ENCODE measurements at places on chromosomes 13 and 19.

DNA sequence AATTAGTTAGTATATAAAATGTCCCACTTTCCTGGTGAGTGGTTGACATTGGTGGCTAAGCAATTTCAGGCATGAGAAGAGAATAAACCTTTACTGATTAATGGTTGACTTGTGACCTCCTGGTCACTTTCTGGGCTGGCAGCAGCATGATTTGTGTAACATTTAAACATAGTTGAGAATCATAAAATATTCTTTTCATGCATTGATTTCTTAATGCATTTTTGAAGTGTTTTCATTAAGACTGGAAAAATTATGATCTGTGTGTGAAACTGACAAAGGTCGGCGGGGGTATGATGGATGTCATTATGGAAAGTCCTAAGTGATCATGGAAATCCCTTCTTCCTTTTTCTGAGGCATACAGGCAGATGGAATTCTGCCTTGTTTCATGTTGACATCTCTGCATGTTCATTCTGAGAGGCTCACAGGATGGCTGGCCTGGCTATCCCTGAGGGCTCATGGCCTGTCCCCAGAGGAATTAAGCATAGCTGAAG is 98.7 kb upstream of the RNF113B start:
- no peak for DNase-seq

GRCh38 chr19:50197348-50197747 is 6.1 kb upstream of the MYH14 start:
- DNase-seq = no peak

DNA sequence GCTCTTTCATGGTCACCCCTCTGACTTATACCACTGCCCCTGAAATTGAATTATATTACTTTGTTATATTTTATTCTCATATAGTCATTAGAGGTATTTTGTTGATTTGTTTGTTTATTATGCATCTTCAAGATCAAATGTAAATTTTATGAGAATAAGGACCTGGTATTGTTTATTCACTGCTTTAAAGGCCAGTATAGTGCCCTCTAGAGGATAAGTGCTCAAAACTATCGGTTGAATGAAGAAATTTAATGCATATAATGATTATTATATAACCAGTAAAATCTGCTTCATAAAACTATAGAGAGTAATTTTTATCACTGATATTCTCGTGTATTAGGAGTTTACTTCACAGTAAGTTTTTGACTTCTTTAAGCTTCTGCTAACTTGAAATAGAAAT is 1401.9 kb downstream of the SLITRK1 start:
- no peak for DNase-seq

DNA sequence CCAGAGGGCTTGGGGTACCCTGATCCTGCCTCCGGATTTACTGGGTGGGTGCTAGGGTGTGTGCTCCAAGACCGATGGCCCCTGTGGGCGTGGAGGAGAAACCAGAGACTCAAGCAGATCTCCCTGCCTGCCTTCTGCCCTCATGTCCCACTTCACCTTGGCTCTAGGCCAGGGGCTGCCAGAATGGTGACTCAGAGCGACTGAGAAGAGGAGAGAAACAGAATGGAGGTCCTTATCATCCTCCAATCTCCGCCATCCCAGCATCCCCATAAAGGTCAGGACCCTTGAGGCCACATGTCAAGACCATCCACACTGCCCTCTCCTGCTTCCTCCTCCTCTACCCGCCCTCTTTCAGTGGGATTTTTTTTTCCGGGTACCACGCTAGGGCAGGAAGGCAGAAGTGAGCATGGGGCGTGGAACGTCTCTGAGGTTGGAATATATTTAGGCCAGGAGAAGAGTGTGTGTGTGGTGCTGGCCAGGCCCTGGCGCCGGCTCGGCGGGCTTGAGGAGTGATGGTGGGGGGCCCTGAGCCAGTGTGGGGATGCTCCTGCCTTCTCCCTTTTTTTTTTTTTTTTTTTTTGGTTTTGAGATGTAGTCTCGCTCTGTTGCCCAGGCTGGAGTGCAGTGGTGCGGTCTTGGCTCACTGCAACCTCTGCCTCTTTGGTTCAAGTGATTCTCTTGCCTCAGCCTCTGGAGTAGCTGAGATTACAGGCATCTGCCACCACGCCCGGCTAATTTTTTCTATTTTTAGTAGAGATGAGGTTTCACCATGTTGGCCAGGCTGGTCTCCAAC is 22.3 kb downstream of the IER2 start:
- peak; percentile 75 for DNase-seq

DNA sequence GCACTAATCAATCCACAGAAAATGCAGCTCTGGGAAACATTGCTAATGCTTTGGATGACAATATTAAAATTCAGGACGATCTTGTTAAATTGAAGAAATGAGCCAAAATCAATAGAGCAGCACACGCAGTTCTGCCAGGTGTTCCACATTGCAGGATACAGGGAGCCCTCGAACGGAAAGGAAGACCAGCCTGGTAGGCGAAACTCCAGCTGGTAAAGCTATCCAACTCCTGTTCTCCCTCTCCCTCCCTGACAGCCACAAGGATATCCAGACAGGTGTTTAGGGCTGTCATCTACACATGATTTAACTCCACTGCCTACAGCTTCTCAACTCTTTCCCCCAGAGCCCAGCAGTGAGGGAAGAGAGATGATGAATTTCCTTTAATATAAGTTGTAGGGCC is 67.7 kb downstream of the EPSTI1 start:
- no peak for DNase-seq

DNA sequence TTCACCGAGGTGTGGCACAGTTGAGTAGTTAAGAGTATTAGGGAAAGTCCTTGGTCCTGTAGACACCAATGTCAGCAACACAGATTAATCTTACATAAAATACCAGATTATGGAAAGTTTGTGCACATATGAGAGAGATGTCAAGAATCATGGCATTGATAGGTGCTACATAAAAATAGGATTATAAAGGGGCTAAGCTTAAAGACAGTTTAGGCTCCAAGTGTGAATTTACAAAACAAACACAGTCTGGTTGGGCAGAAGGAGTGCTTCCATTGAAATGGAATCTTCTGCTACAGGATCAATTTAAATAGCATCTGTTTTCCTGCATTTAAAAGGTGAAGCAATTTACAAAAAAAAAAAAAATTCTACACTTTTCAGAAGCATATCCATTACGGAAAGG is 292.9 kb downstream of the DNAJC15 start:
- DNase-seq = no peak

DNA sequence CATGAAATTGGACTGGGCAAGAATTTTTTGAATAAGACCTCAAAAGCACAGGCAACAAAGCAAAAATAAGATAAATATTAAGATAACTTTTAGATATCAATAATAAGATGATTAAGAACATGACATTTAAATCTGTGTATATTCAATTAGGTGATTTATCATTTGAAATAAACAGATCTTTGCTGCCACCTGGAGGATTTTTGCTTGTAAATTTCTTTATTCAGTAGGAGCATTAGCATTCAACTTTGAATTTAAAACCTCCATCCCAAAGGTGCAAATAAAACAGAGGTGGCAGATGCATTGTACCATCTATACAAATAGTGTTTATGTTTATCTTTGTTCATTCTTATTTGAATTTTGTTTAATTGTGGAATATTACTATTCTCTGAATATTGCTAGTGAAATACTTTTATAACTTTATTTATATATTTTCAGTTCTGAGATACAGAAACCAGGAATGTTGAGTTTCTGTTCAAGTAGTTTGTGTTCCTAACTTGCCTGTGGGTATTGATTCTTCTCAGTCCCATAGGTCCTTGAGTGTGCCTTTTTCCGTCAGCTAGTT is 20.9 kb downstream of the COG6 start:
- peak; percentile 26 for DNase-seq

- no peak for DNase-seq
Observed at GRCh38 chr13:62799931-62800436, 1384.3 kb upstream of the PCDH20 start.

GRCh38 chr19:10288662-10289166 is 1.0 kb upstream of the ICAM5 start:
- no peak for DNase-seq

DNA sequence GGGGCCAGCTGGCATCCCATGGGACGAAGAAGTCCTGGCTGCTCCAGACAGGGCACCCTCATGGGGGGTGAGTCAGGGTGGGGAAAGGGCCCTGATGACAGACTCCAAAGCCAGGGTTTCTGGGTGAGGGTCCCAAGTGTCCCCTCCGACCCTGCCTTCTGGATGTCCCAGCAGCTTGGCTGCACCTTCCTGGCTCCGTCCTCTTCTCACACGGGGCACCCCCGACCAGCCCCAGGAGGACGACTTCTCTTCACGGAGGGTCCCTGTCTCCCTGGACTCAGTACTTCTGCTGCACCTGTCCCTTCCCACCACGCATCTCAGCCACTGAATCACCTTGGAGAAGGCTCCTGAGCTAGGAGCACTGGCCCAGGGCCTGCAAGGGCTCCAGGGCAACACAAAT is 19.9 kb downstream of the MIER2 start:
- no peak for DNase-seq

DNA sequence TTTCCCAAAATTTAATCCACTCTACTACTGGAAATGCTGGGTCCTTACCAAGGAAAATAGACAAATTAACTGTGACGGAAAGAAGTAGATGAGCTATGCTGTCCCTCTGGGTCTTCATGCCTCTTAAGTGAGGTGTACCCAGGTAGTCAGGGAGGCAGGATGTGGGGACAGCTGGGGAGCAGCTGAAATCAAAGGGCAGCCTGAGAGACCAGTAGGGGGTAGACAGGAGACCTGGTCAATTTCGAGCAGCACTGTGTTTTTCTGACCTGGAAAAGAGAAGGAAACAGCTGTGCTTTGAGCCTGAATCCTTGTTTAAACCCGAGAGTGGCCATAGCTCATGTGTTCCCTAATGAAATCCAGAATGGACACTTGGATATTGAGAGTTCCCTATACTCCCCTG is 587.3 kb downstream of the EFNB2 start:
- no peak for DNase-seq

DNA sequence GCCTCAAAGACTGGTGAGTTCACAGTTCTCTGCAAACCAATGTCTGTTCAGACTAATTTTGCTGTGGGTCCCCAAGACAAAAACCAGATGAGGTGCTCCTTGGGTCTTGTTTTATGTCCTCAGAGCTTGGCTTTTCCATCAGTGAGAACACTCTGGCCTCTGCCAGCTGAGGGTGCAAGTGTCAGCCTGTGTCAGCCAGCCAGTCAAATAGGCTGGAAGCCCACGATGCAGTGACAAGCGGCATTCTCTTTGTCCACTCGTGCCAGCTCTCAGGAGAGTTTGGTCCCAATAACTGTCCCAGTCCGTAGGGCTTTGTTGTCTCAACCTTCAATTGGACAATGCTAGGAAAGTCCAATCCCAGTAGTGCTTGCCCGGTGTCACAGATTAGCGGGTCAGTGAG is 9.4 kb upstream of the AKT2 start:
- no peak for DNase-seq

DNA sequence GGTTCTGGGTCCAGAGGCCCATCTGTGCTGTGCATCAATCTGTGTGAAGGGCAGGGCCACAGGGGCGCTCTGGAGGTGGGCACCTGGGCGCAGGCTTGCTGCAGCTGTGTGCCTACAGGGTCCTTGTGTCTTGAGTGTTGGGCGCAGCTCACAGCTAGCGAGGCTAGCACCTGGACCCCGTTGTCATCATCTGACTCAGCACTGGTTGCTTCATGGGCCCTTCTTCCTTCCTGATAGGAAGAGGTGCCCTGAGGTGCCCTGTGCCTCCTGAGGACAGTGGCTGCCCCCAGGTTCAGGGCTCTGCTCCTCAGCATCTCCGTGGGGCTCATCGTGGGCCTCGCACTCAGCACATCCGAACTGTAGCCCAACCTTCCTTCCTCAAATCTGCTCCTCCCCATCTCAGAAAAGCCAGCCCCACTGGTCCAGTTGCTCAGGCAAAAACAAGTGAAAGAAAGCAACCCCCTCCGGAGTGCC is 54.8 kb downstream of the GATAD2A start:
- no peak for DNase-seq

GRCh38 chr13:110455444-110455843 is 106.1 kb downstream of the RAB20 start:
- DNase-seq = no peak

DNA sequence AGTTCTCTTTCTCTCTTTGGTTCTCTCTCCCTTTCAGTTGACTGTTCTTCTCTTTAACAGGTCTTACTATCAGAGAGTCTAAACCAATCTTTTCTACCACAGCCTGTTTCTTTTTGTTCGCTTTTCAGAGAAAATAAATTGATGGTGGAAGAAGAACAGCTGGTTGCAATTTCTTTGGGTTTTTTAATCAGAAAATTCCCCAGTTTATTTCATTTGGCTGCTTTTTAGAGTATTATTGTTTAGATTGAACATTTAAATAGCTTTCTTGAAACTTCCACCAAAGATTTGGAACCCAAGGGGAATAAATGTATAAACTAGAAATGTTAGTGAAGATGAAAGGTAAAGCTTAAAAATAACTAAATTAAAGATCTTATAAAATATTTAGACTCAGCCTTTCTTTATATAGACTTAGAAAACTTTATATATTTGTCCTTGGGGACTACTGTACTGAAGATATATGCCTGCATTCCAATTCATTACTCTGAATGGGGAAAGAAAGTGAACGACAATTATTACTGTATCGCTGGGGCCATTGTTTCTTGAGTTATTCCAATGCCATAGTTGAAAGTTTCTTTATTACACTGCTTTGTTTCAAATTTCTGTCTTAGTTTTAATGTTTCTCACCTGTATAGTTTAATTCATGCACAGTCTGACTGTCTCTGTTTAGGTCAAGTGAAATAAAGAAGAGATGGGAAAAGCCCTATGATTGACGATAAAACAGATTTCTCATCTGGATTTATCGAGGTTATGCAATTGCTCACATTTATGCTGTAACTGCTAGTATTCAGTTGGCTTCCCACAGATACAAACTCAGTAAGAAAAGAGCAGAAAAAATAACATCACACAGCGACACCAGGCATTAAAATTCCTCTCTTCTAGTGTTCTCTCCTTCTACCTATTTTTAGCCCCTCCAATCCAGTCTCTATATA is 169.4 kb upstream of the CSNK1A1L start:
- no peak for DNase-seq

- no peak for DNase-seq
Observed at GRCh38 chr19:51096473-51097165, 11.6 kb downstream of the CTU1 start.

GRCh38 chr13:77986713-77987112 is 68.1 kb upstream of the EDNRB start:
- no peak for DNase-seq

DNA sequence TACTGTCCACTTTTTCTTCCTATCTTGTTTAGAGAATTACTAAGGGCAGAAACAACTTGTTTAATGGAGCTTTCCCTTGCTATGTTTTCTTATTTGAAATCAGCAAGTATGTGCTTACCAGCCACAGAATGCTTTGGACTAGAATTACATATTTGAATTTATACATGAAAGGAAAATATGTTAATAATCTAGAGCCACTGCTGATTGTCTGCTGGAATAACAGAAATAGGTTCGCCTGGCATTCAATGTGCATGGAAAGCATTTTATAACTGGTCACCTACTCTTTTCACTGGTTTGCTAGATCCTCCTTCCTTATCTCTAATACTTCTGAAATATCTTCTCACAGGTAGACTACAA is 8.0 kb downstream of the EFNB2 start:
- no peak for DNase-seq

DNA sequence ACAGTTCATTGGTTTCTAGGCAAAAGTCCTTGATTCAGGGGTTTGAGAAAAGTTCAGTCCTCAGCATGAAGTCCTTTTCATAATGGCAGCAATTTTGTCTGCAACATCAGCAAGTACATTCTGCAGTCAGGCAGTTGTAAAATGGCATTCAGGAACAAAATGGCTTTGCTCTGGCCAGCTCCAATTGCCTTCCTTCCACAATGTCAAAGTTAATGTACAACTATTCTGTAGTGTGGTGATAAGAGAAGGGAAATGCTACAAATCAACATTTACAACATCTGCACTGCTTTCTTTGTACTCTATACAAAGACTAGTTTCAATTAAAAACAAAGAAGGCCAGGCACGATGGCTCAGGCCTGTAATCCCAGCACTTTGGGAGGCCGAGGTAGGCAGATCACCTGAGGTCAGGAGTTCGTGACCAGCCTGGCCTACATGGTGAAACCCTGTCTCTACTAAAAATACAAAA is 1.8 kb upstream of the NEK3 start:
- DNase-seq = no peak
